ENCODE measurements at places on chromosomes 16 and 17.

DNA sequence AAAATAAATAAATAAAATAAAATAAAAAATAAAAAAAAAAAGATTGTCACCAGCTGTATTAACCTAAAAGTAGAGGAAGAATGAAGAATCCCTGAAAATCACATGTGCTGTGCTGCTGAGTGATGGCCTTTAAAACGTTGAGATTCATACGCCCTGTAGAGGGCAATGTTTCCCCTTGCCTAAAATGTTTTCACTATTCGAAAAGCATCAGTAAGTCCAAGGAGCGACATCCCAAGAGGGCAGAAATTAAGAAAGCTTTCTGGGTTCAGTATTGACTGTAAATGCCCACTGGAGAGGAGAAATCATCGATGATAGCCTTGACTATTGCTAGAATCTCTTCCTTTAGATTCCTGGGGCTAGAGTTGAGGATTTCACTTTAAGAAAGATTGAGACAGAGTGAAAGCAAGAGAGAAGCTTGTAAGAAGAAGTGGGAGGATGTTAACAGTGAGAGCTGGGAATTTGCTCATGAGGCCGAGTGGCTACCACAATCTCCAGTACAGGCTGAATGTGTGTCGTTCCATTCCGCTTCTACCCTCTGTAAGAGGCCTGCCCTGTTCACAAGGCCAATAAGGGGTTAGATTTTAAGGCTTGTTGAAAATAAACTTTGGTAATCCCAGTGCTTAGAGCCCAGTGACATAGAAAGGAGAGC is 170.8 kb upstream of the FAM20A start:
- peak; percentile 9 for DNase-seq

GRCh38 chr16:4915226-4915761 is 21.7 kb downstream of the PPL start:
- no peak for DNase-seq

DNA sequence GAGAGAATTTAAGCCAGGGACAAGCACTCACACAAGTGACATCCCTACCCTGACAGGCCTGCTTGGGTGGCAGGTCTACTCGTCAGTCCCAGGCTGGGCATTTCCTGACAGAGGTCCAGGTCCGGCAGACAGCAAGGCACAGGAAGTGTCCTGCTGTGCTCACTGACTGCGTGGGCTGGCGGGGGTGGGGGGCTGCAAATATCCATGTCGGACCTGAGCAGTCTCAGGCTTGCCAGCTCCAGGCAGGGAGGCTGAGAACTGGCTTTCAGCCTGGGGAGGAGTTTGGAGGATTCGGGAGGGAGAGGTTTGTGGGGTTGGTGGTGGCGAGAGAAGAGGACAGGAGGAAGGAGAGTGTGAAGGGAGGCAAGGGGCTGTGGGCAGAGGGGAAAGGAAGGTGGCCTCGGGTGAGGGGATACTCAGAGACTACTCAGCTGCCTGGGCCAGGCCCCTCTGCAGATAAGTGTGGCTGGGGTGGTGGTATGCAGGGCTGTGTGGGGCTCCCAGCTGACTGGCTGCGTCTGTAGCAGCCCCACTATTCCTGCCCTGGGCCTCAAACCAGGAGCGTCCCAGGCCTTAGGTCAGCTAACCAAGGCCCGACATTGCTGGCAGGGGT is 7.8 kb downstream of the HIC1 start:
- no peak for DNase-seq

GRCh38 chr17:43210576-43210975 is 1.1 kb upstream of the TMEM106A start:
- no peak for DNase-seq

DNA sequence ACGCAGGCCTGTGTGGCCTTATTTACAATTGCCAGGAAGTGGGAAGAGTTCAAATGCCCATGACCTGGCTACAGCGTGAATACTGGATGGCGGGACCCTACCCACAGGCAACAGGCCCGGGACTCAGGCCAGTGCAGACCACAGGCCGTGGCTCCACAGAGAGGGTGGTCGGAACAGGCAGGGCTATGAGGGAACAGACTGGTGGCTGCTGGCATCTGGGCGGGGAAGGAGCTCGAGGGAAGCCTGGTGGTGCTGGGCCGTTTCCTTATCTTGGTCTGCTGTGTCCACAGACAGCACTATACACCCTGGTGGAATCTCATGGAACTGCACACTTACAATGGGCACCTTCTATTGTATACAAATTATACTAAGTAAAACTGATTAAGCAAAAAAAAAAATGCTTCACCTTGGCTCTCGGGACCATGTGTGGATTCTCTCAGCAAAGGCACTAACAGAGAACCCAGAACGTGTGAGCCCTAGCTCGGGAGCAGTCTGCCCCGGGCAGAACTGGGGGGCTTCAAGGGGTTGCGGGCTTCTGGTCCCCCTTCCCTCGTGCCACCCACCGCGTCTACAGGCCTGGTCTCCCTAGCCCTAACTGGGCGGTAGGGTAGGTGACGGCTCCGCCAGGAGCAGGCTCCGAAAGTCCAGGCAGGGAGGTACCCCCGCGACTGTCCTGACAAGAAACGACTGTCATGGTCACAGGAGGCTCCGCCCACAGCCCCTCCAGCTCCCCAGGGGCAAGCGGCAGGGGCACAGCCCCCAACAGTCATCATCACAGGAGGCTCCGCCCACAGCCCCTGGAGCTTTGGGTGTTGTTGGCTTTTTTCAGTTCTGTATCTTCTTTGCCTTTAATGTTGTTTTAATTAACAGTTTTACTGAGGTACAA is 21.8 kb downstream of the CEP131 start:
- DNase-seq, result peak; percentile 6

DNA sequence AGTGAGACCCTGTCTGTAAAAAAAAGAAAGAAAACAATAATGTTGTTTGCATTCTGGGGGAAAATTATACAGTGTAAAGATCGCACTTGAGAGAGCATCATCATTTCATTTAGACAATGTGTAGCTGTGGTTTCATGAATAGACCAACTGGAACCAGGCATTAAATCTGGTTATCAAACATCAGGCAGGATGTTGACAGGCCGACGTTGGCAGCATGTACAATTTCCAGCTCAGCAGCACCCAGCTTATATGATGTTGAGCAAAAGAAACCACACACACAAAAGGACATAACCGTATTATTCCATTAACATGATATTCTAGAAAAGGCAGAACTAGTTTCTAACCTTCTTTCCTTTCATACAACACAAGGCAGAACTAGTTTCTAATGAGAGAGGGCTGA is 5.8 kb downstream of the MARVELD3 start:
- no peak for DNase-seq

DNA sequence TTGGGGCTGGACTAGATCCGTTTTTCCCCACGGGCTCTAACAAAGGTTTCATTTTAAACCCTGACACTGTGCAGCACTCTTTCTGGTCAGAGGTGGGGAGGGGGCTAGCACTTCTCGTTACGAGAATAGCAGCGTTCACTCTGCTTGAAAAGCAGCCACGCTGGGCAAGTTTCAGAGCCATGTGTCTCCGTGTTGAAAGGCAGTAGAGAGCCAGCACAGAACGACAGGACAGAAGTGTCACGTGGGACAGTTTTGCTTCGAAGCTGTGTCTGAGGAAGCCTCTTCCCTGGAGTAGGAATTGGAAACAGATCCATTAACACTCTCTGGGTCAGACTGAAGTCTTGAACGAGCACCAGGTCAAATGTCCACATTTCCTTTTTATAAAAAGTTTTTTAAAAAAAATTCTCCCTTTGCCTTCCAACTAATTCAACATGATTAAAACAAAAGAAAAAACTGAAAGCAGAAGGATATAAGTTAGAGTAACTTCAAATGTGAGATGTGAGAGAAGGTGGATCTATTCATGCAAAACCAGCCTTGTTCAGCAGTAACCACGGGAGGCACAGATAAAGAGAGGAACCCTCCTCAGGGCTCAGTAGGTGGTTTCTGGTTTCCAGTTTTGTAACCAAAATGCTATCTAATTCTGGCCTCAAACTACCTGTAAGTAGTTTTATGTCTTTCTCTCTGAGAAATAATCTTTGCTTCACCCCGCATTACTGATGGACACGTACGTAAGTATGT is 65.0 kb downstream of the SMG6 start:
- DNase-seq, result no peak

DNA sequence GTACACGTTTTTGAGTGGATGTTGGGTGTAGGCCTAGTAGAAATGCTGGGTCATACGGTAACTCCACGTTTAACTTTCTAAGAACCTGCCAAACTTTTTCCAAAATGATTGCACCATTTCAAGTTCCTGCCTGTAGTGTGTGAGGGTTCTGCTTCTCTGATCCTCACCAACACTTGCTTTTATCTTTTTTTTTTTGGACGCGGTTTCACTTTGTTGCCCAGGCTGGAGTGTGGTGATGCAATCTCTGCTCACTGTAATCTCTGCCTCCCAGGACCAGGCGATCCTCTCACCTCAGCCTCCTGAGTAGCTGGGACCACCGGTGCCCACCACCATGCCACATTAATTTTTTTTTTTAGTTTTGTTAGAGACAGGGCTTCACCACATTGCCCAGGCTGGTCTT is 23.5 kb downstream of the ZNF750 start:
- no peak for DNase-seq

DNA sequence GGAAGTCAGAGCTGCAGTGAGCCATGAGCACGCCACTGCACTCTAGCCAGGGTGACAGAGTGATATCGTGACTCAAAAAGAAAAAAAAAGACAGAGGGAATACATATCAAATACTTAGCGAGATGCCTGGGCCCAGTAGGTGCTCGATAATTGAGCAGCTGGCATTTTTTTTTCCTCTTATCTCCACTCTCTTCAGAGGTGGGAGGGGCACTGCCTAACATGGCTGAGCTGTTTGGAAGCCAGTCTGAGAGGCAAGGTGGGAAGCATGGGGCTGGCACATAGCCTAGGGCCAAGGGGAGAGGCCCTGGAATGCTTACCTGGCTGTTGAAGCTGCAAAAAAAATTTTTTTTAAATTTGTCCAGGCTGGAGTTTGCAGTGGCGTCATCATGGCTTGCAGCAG is 38.4 kb downstream of the HIC1 start:
- no peak for DNase-seq

DNA sequence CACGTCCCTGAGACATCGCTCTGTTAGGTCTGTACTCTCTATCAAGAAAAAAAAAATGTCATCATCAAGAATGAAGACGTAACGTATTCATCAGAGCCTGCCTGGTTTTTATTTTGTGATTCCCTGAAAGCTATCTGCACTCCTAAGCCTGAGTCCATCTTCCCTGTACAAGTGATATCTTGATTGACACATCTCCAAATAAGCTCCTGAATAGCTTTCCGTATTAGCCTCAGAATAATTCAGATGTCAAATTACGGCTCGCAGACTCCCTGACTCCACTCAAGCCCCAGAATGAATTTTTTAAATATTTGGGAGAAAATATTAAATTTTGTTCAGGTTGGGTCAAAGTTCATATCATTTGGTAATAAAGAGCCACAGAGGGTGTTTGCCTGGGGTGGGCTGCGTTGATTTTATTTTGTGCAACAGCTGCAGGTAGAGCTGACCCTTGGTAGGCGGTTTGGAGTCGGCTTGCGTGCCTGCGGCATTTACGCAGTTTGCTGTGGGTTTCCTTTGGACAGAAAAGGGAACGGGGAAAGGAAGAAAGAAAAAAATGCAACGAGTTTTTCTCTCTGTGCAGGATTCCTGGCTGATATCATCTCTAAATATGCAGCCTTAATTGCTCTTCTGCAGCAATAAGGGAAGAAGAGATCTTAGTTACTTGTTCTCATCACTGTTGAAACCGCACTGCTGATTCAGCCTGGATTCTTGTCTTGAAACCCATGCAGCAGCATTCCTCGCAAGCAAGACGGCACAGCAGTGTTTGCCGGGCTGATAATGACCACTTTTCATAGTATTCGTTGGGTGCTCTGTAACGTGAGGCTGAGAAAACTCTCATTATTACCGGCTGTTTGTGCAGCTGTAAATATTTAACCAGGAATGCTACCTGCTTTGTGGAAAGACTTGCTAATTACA is 114.7 kb downstream of the IRX3 start:
- DNase-seq, result no peak

GRCh38 chr16:56930486-56931270 is 1.3 kb upstream of the HERPUD1 start:
- DNase-seq, result no peak

DNA sequence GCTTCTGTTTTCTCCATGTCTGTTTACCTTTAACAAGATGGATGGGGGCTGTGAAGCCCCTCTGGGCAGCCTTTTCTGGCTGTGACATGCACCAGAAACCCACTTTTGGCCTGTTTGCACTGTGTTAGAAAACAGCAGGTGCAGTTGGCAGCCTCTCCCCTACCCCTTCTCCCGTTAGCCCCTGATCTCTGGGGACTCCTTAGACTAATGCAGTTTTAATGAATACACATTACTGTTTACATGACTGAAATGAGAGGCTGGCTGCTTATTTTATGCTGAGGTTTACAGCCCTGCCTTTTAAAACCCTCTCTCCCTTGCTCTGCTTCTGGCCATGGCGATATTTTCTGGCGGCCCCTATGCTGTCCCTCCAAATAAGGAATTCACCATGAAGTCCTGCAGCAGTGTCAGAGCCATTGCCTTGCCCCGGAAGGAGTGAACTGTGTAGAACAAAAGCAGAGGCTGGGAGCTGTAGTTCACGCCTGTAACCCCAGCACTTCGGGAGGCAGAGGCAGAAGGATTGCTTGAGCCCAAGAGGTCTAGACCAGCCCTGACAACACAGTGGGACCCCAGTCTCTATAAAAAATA is 79.3 kb downstream of the PRKCB start:
- no peak for DNase-seq

DNA sequence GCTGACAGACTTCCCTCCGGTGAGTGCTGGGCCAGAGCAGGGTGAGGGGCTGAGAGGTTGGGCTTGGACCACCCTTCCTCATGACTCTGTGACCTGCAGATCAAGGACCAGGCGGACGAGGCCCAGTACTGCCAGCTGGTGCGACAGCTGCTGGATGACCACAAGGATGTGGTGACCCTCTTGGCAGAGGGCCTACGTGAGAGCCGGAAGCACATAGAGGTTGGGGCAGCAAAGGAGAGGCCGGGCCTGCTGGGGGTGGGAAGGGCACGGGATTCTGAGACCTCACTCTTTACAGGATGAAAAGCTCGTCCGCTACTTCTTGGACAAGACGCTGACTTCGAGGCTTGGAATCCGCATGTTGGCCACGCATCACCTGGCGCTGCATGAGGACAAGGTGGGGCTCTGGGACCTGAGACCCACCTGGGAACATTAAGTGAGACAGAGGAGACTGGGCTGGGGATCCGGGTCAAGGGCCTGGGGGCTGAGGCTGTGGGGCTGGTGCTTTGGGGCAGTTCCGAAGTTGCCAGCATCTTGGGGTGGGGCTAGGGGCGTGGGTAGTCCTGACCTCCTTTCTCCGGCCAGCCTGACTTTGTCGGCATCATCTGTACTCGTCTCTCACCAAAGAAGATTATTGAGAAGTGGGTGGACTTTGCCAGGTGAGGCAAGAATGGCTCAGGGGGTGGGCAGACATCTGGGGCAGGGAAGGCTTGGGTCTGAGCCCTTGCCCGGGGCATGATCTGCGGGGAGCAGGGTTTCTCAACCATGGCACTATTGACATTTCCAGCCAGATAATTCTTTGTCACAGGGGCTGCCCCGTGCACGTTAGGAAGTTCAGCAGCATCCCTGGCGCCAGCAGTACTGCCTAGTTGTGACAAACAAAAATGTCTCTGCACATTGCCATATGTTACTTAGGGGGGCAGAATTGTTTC is 2.2 kb downstream of the BCKDK start:
- no peak for DNase-seq

GRCh38 chr16:28078261-28078660 is 14.7 kb upstream of the GSG1L start:
- no peak for DNase-seq

- no peak for DNase-seq
These were observed 77.7 kb upstream of the GNG13 start for GRCh38 chr16:878072-878784.

GRCh38 chr17:43754947-43755346 is 3.6 kb downstream of the SOST start:
- no peak for DNase-seq

- DNase-seq, result no peak
These were observed 23.8 kb downstream of the MPRIP start for GRCh38 chr17:17066021-17066420.

Data from CD4-positive, alpha-beta T cell treated with Interleukin-15 for 4 hours (primary cell).